Panc1 (cell line): ENCODE measurements at places on chromosomes 2 and 18.

DNA sequence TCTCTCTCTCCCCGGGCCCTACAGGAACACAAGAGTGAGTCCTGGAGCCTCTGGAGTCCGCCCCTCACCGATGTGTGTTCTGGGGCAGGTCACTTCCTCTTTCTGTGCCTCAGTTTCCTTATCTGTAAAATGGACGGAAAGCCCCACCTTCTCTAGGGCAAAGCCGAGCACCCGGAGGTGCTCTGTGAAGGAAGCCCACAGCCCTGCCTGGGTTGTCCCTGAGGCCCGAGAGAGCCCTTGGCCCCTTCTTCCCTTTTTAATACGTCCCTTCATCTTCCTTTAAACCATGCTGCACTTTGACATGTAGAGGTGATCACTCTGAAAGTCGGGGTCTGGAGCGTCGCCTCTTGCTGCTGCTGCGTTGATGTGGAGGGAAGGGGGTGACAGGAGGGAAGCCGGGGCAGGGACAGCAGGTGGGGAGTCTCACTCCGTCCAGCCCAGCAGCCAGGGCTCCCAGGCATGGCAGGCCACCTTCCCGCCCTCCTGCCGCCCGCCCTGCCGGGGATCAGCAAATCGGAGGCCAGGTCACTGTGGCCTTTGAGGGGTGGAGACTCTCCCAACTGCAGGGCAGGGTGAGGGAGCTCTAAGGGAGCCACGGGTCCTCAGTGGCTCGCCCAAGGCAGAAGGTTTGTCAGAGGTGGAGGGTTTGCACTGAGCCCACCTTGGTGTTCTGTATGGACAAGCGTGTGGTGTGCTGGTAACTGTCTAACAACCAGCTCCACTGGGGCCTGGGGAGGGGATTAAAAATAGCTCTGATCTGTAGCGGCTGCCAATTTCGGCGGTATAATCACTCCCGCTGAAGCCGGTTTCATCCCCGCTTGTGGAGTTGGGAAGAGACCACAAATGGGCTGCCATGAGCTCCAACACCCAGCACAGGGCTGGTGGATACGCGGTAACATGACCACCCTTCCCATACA lies 135.9 kb upstream of the ID2 start:
- DNase-seq: no peak

- DNase-seq: no peak
Observed at GRCh38 chr2:16207151-16207550, 266.8 kb downstream of the MYCN start.

GRCh38 chr2:100292022-100292580 lies 30.2 kb downstream of the LONRF2 start:
- DNase-seq: peak; percentile 42

DNA sequence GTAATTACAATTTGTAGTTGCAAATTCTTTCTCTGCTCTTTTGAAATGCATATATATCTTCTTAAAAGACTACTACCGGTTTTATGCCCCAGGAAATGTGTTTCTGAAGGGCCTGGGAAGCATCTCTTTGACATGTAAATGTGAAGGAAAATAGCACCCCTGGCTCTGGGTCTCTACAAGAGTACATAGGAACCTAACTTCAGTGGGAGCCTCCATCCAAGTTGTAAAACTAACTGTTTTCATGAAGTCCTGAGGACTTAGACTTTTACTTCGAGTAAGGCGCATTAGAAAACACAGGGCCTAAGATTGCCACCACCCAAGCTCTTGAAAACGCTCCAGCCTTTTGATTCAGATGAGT lies 99.4 kb downstream of the CBLN2 start:
- no peak for DNase-seq

DNA sequence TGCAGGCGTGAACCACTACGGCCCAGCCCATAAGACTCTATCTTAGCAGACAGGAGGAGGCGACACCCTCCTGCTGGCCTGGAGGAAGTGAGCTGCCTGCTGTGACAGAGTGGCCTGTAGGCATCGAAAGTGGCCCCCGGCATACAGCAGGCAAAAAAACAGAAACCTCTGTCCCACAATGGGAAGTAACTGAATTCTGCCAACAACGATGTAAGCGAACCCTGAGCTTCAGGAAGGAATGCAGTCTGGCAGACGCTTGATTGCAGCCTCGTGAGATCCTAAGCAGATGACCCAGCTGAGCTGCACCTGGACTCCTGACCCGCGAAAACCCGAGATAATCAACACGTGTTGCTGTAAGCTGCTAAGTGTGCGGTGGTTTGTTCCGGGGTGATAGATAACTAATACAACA lies 13.6 kb downstream of the MRO start:
- no peak for DNase-seq

DNA sequence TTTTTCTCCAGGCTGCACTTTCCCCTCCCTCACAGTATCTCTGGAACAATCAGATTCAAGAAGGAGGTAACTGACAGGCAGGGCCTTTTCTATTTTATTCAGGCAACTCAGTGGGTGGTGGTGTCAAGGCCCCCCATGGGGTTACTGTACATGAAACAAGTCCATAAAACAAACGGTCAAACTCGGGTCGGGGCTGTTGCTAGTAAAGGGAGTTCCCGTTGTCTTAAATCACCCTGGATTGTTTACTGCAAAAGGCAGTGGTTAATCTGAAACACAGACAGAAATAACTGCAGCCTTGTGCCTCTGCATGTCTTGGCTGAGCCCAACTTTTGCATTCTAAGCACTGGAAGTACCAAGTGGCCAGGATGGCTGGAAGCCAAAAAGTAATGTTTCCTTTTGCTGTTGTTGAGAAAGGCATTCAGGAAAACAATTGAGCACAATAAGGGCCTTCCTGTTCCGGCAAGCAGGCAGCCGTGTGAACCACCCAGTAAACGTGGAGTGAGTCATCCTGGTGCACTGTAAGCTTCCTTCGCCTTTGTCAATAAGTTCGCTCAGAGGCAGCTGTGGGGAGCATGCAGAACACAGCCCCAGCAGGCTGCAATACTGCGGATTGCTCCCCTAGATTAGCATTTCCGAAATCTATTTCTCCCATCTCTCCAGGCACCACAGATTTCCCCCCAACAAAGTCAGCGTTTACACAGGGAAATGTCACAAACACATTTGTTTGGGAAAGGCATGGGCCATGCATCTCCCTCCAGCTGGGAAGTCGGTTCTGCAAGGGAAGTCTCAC lies 149.6 kb downstream of the IRS1 start:
- peak; percentile 72 for DNase-seq

GRCh38 chr2:176129813-176130146 lies 275 bp downstream of the HOXD8 start:
- DNase-seq: no peak

DNA sequence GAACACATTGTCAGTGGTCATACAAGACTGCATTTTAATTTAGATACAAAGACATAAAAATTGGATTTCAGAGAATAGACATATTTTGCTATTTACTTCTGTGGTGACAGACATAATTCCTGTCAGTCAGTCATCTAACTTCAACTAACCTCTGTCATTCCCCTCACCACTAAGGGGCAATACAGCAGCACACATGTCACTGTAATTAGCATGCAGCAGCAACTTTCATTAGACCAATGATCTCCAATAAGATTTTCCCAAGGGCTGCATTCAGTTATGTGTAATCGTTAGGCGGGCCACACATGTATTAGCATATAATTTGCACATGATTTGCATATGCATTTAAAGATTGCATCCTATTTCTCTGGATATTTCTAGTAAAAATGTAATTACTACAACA lies 624.5 kb downstream of the NR4A2 start:
- DNase-seq: no peak

DNA sequence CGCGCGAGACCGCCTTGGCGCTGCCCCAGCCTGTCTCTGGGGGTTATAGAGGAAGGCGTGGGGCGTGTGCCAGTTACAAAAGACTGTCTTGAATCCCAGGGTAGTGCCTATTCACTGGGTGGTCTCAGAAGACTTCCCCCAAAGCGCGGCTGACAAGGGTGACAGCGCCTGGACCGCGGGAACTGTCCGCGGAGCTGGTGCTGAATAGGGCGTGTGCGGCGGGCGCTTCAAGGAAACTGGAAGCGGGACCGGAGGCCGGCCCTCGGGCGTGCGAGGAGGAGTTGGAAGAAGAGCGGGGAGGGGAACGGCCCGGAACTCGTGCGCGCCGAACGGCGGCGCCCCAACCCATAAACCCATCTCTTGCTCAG lies 2.3 kb downstream of the EGR4 start:
- DNase-seq: no peak

DNA sequence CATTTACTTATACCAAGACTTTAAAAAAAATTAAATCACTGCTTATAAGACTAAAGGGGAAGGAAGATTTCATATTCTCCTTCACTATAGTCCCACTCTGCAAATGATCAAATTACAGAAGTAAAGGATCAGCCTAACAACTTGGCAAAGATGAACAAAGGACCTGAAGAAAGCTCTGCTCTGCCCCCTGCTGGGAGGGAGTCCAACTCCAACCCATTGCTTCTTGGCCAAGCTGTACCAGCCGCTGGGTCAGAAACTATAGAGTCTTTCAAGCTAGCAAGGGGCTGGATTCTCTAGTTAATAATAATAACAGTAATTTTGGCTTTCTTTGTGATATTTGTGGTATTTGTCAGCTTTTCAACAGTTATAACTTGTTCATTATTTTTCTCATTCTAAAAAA lies 927.0 kb upstream of the CRIM1 start:
- peak; percentile 30 for DNase-seq

DNA sequence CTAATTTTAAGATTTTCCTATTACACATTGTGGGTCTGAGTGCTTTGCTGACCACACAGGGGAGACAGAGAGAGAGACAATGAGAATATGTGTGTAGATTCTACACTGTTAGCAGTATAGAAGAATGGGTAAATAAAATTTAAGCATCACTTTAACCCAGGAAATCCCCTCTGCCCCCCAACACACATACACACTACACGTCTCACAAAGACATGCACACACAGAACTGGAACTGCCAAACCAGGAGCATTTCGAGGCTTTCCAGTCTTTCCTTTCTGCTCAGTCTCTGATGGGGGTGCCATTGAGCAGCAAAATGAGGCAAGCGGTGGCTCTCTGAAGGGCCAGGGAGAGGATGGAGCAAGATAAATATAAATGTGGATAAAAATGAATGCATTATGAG lies 2.5 kb downstream of the MERTK start:
- DNase-seq: no peak

DNA sequence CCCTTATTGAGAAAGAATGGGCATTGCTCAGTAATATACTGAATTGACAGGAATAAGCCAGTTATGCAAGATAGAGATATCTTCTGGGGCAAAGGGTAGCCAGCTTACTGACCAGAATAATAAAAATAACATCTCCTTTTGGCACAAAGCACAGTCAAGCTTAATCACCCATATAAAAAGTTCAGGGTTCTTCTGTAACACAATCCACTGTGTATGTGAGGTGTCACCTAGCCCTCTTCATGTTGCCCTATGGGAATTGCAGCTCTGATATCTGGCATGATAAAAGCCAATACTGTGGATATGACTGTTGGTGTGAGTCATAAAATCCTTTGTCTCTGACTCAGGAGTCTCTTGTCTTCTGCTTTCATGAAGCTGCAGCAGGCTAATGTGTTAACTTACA lies 90.8 kb downstream of the DSEL start:
- DNase-seq: peak; percentile 58

DNA sequence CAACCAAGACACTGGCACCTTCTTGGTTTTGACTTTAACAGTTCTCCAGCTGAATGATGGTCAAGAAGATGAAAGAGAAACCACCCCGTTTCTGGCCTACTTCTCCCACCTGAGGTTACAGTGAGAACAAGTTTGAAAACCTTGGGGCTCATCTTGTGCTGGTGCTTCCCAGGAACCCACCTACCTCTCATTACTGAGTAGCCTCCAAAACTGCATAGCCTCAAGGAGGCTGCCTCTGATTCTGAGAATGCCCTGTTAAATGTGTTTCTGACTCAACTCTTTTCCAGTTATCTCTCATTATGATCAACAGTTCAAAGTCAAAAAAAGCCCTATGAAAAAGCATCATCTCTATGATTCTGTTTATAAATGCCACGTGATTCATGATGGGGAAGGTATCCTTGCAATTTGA lies 121.9 kb downstream of the CACNB4 start:
- no peak for DNase-seq

DNA sequence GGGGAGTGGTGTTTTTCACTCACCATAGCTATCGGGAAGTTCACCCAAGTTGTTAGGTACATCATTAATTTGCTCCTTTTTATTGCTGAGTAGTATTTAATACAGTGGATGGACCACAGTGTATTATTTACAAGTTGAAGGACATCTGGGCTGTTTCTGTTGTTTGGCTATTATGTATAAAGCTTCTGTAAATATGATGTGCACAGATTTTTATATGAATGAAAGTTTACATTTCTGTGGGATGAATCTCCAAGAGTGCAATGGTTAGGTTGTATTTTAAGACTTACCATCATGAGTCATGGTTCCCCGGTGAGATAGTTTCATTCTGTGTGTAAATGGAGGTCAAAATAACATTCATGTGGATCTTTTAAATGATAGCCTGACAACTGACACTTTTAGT lies 337.4 kb downstream of the PTPRM start:
- DNase-seq: no peak

GRCh38 chr2:69164061-69164778 lies 151.2 kb downstream of the ANTXR1 start:
- no peak for DNase-seq
